ENCODE measurements at places on chromosomes 1 and 21.
A peak's percentile ranks its signal among the peaks of the same experiment; 100 is the strongest.

- no peak for DNase-seq
Measured at GRCh38 chr1:53731043-53731600, 7.8 kb downstream of the GLIS1 start.

DNA sequence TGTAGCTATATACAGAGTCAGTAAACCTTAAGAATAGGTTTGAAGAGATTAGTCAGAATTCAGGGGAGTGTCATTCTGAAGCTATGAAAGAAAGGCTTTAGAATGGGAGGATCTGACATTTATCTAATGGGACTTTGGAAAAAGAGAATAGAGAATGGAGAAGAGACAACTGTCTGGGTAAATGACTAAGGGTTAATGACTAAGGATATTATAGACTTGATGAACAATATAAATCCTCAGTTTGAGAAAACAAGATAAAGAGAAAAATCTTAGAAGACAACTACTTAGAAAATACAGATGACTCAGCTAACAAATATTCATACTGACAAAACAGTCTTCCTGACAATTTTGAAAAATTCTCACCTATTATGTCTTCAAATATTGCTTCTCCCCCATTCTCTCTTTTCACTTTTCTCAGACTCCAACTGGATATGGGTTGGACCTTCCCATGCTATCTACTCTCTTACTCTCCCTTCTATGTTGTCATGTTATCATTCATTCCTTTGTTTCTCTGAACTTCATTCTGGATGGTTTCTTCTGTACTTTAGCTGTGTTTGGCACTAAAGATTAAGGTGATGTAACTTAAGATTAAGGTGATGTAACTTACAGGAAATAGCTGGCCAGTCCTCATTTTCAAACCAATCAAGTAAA is 20.4 kb downstream of the SLC16A1 start:
- no peak for DNase-seq

DNA sequence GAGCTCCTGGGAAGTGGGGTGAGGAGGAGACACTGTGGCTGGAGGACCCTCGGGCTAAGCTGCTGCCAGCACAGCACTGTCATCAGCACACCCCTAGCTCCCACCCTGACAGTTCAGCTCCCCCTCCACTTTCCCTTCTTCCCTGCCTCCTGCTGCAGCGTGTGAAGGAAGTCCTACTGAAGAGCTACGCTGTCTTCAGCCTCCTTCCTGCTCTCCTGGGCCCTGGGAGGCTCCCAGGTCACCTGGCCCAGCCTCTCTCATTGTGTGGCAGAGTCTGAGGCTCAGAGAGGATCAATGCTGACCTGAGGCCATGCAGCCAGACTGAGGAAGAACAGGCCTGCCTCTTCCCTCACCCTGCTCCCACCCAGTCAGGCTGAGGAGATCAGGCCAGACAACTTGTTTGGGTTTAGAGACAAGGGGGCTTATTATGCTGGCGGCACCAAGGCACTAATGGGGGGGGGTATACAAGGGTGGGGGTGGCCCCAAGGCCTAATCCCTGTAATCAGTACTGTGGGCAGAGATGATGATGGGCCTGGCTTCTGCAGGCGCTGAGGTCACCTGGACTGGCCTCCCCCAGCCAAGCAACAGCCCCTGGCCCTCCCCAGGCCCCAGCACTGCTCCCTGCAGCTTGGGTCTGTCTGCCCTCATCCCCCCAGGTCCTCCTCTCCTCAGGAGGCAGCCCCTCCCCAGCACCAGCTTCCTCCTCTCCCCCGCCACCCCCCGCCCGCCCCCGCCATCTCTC is 9.1 kb downstream of the NES start:
- no peak for DNase-seq

GRCh38 chr1:153852170-153852569 is 70.6 kb downstream of the GATAD2B start:
- DNase-seq, result no peak

DNA sequence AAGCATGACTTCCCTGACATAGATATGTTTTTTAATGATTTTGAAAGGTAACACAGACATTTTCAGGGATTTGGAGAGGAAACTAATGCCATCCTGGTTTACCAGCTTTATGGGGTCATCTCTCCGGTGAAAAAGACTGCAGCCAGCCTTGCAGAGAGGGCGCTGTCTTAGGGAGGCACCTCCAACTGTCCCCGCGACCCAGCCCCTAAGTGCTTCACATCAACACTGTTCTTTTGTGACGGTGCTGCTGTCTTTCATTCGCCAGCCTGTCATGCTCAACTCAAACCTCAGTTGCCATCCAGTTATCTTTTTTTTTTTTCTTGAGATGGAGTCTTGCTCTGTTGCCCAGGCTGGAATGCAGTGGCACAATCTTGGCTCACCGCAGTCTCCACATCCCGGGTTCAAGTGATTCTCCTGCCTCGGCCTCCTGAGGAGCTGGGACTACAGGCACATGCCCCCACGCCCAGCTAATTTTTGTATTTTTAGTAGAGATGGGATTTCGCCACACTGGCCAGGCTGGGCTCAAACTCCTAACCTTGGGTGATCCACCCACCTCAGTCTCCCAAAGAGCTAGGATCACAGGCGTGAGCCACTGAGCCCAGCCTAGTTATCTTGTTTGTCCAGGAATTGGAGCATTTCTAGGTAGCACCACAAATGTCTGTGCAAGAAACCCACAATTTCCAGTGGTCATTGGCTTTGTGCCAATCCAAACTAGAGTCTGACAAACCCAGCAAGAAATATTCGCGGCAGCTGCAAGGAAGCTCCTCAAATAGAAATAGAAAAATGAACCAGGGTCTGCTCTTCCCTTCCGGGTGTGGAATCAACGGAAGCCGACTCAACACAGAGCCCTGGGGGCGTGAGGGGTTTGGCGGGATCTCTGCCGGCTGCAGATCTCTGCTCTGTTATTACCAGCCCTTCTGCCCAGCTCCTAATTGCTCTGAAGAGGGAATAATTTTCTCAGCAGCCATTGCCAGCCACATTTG is 24.2 kb downstream of the PDE9A start:
- no peak for DNase-seq

DNA sequence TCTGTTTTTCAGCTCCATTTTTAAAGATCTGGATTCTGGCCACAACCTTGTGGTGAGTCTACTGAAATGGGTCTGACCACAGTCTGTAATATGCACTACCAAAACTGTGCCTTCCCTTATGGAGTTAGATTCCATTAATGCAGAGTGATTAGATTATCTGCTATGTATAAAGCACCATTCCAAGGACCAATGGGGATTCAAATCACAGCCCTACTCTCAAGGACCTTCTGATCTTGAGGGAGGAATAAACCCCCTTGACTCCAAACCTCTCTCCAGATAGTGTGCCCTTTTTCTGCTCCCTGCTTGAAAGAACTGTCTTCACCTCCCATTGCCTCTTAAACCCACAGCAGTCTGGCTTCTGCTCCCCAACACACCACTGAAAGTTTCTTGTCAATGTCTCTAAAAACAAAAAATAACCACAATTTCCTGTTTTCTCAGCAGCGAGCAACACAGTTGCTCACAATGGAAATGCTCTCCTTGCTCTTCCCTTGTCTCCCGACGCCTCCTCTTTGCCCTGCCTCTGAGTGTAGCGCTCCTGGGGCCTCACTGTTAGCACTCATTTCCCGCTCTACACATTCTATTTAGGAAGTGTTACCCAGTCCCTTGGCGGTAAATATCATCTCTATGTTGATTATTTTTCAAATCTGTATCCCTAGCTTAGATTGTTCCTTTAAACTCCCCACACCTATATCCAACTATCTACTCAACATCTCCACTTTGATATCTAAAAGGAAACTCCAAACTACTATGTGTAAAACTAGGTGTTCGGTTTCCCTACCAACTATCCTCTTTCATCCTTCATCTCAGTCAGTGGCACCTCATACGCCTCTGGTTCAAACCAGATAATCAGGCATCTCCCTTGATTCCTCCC is 13.6 kb downstream of the PCNX2 start:
- no peak for DNase-seq

DNA sequence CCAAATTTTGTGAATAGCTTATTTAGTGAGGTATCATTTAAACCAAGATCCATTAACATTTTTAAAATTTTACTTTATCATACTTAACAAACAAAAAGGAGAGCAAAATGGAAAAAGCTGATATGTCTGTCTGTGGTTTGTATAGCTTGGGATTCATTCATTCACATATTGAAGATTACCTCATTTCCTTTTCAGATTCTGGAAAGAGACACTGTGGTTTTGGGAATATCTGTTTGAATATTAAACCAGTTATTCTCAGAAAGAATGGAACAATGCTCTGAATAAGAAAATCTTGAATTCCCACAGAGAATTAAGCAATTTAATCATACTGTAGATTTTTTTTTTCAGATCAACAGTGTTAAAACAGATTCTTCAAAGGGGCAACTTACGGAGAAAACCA is 93.8 kb upstream of the PRDX6 start:
- no peak for DNase-seq

- no peak for DNase-seq
Measured at GRCh38 chr1:101314244-101314643, 77.4 kb downstream of the S1PR1 start.

DNA sequence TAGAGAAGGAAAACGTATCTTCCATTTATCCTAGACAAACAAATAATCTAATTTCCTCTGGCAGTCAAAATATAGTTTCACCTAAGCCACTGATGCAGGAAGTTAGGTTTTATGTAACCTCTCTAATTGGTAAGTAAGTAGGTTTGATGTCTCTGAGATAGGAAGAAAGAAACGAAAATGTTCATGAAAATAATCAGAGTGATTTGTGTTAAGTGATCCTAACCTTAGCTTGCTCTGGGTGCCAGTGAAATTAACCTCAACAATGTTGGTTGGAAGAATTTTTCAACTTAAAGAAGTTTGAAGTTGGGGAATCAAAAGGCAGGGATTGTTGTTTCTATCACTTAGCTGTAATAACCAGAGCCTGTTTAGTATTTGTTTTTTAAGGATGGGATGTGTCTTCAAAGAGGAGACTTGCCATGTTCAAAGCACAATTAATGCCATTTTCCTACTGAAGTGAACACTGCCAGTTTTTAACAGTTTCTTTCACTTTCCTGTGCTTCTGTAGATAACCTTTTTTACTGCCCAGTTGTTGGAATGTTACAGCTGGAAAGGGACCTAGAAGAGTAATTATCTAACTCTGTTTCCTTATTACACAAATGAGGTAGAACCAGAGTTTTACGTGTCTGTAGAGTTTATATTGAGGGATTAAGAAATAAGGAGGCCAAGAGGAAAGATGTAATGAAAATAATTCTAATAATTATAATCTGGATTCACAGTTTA is 18.4 kb downstream of the HIPK1 start:
- no peak for DNase-seq

GRCh38 chr1:41632781-41633575 is 148.5 kb upstream of the EDN2 start:
- DNase-seq, result no peak

DNA sequence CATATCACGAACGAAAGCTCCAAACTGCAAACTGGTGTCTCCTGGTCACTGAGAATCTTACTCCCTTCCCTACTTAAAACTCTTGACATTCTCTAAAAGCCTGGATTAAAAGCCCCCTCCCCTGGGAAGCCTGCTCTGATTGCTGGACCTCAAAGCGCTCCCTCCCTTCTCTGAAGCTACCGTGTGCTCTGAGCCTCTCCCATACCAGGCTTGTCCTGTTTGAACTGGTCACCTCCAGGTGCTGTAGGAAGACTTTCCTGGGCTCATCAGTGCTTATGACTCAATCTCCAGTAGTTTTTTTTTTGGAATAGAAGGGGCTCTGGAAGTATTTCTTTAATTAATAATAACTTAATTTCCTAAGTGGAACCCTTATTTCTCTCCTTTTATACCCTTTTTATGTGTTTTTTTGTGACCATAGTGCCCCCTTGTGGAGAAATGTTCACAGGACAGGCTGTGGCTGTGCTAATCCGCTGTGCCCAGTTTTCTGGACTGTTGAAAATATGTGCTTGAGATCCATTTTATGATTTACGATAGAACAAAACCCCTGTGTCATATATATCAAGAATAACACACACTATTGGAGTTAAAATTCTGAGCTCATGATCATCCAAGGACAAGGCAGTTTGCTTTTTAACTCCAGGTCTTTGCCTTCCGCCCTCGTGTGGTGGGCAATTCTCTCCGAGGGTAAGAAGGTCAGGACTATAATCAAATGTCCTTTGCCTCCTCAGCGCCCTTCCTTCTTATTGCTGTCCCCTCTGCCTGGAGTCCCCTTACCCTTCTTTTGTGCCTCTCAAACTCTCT is 16.9 kb downstream of the MTARC1 start:
- DNase-seq, result no peak

DNA sequence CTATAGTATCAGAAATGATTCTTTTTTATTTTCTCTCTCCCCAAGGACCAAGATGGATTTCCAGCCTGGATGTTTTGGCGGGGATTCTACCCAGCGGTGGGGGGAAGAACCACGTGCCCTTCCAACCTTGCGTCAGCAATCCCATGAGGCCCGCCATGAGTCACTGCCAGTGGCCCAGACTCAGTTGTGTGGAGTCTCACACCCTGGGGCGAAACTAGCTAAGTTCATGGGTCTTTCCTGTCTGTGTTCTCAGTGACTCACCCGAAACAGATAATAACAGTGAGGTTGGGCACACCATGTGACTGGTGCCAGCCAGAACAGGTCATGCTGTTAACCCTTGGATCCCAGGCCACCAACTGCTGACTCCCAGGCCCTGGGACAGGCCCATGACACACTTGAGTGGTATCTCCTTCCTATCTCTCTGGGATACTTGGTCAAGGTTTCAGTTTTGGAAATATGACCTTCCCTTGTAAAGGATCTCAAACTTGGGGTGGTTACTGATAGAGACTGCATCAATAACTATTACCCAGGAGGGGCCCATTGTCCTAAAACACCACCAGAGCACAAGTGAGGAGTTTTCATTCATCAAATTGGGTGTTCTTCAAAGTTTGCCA is 98.0 kb upstream of the DUSP10 start:
- peak; percentile 53 for DNase-seq

- peak; percentile 20 for DNase-seq
Measured at GRCh38 chr1:119808972-119809550, 2.2 kb downstream of the REG4 start.

DNA sequence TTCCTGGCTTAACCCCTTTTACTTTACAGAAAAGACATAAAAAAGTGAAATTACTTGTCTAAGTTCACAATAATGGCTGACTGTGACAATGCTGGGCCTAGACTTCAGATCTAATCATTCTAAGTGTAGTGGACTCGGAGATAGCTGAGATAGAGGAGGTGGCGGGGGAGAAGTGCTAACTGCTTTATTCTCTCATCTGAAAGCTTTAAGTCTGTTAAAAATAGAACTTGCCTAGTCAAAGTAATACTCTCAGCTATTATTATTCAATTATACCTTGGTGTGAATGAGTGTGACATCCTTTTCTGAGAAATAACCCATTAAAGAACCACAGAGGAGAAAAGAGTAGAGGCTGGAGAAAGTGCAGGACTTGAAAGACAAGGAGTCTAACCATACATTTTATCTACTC is 96.1 kb upstream of the OLIG2 start:
- DNase-seq, result no peak

GRCh38 chr1:222314839-222315238 is 233.1 kb downstream of the HHIPL2 start:
- DNase-seq, result no peak

DNA sequence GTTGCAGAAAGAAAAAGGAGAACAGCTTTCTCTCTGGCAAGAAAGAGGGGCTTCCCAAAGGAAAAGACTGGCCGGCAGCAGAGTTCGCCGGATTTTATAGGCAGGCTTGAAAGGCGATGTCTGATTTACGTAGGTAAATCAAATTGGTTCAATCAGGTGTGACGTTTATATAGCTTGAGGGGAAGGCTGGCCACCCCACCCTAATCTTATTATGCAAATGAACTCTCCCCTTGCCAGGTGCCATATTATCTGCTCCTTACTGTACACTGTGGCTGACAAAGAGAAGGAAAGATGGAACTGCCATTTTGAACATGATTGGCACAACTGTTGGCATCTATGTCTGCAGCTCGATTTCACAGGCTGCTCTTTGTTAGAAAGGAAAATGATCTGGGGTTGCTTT is 16.8 kb upstream of the INTS3 start:
- no peak for DNase-seq

GRCh38 chr1:162913345-162913744 is 52.4 kb upstream of the CCDC190 start:
- no peak for DNase-seq

Data from stimulated activated CD8-positive, alpha-beta memory T cell treated with anti-CD3 and anti-CD28 coated beads, Interleukin-4, amount 100 ng/mL, for 1 hour (primary cell).